BJ (cell line): ENCODE measurements at places on chromosomes 7 and 10.

DNA sequence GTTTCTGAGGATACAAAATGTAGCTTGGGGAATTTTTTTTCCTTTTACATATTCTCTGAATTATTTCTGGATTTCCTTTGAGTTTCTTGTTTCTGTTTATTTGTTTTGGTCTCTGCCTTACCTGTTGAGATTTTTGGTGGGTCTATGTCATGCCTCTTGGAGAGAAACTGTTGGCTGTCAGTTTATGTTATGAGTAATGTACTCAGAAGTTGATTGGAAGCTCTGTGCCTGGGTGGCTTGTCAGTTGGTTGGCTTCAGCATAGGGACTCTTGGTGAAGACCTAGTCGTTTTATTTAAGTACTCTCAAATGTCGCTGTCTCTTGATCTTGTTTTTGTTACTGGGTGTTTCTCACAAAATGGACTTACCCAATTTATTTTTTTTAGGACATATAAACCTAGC lies 132.4 kb downstream of the CDK14 start:
- no peak for DNase-seq

- no peak for DNase-seq
Observed at GRCh38 chr10:101444058-101444898, 90.3 kb downstream of the BTRC start.

GRCh38 chr7:72538856-72539255 lies 126.7 kb upstream of the CALN1 start:
- no peak for DNase-seq

DNA sequence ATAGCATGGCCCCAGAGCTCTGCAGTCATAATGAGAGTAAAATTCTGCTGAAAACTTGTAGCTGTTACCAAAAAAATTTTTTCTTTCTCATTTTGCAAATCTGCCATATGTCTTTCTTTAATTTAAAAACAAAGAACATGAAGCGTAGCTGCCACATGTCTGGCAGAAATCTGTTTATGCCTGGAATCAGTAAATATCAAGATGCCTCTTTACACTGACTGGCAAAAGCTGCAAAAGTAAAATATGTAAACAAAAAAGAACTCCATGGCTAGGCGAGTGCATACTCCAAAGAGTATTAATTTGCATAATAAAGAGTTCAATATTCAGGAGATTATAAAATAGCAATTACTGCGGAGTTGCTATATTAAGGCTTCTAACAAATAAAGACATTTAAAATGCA lies 130.9 kb upstream of the SP8 start:
- DNase-seq: no peak

DNA sequence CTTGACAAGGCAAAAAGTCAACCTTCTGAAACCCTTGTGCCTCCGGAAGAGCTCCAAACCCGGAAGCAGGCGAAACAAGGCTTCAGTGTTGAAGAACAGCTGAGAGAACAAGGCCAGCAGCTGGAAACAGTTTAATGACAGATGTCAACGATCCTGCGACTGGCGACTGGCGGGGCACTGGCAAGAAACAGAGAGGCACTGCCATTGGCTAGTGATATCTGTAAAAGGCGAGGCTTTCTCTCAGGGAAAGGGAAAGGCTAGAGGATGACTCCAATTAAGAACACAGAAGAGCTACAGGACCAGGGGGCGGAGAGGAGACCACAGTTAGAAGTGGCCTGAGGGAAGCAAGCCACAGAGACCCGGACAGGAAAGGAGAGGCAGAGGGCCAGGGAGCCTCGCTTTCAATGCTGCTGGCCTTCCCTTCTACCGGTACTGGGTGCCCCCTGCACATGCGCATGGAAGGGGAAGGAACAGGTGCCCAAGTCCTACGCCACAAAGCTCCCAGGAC lies 19.4 kb downstream of the ITGB1 start:
- no peak for DNase-seq

- peak; percentile 25 for DNase-seq
Observed at GRCh38 chr10:35218339-35218955, 91.8 kb downstream of the CREM start.

DNA sequence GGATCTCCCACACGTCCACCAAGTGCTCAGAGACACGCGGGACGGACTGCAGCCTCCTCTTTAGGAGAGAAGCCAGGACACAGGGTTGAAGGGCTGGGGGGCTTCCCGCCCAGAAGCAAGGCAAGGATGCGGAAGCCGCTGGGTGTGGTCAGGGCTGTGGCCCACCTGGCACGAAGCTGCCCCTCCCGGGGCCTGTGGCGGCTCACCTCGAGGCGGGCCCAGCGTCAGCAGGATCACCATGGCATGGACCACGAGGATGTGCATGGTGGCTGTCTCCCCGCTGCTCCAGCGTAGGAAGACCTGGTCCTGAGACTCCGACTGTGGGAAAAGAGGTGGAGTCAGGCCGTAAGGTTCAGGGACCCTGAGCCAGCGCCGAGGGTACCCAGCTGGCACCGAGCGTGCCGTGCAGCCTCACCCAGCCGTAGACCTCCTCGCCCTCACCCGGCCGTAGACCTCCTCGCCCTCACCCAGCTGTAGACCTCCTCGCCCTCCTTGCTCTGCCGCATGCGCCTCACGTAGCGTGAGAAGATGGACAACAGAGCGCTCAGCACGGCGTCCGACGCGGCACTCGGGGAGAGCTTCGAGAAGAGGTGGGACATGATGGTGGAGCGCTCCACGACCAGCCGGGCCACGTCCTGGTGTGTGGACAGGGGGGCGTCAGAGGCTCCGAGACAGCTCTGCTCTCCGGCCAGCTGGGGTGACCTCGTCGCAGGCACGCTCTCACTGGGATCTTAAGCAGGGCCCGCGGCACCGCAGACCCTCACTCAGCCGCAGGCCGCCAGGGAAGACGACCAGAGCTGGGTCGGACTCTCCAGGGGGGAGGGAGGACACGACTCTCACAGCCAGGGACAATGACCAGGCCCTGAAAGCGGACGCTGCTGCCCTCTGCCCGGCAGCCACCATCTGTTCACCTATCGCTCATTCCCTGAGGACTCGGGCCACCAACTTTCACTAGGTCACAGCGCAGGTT lies 20.4 kb downstream of the INTS1 start:
- DNase-seq: no peak

GRCh38 chr10:63206997-63207811 lies 74.1 kb downstream of the NRBF2 start:
- DNase-seq: peak; percentile 51

DNA sequence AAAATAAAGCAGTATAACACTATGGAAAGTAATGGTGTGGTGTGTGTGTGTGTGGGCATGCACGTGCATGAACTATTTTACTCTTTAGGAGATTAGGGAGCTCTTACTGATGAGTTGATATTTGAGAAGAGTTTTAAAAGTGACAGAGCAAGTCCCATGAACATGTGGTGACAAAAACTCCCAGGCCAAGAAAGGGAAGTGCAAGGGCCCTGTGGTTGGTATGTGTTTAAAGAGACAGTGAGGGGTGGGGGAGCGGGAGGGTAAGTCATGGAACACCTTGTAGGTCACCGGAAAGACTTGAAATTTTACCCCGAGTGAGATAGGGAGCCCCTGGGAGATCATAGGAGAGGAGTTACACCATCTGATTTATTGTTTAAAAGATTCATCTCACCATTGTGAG lies 63.3 kb downstream of the AKR1B1 start:
- no peak for DNase-seq

DNA sequence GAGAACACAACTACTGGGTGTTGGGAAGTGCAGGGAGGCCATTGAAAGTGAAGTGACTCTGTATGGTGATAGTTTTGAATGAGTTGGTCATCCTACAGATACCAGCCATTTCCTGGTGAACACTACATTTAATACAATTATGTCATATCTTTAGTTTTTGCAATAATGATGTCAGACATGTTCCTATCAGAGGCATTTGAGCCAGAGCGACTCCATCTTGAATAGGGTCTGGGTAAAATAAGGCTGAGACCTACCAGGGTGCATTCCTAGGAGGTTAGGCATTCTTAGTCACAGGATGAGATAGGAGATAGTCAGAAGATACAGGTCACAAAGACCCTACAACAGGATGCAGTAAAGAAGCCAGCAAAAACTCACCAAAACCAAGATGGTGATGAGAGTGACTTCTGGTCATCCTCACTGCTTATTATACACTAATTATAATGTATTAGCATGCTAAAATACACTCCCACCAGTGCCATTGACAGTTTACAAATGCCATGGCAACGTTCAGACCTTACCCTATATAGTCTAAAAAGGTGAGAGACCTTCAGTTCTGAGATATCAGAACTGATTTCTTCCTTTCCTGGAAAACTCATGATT lies 28.2 kb downstream of the ADK start:
- no peak for DNase-seq

DNA sequence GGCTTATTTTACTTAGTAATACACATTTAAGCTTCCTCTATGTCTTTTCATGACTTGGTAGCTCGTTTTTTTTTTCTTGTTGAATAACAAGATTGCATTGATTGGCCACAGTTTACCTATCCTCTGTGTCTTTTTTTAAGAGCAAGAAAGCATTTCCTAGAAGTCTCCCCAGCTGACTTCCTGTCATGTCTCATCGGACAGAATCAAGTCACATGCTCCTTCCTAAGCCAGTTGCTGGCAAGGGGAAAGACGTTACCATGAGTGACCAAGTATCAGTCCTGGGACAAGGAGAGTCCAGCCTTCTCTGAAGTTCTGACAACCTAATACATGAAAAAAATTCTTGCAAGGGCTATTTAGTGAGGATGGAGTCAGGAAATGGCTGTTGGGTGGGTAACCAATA lies 24.9 kb upstream of the SFRP5 start:
- no peak for DNase-seq
